ENCODE measurements at places on chromosomes 13 and 19. TPM values are rescaled to one million over a fixed set of nuclear protein-coding genes. Genes with fewer than 3 reads are reported as not detected.
A peak's percentile ranks its signal among the peaks of the same experiment; 100 is the strongest.

- no peak for DNase-seq
Measured at GRCh38 chr19:18194181-18194530, 1.1 kb downstream of the MPV17L2 start.

DNA sequence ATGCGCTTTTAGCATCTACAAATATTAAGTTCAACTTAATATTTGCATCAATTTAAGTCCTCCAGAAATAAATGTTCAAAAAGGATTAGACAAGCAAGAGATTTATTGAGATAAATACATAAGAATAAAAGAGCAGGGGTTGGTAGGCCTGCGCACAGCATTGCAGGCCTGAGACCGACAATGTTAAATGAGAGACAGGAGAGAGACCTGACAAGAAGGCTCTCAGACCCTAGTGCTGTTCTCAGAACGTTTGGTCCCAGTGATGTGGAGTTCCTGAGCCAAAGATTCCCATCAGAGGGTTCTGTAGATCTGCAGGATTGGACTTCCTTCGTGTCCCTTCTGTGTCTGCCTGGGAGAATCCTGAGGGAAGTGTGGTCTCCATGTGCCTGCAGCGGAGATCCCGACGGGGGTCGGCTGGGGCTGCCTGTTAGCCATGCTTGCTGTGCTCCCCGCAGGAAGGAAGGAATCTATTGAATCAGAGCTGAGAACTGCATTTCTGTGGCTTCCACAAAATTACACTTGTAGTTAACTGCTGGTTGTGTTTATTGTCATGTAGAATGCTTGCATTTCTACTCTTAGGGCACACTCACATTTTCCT, 369.9 kb upstream of the SLC10A2 start:
- no peak for DNase-seq

DNA sequence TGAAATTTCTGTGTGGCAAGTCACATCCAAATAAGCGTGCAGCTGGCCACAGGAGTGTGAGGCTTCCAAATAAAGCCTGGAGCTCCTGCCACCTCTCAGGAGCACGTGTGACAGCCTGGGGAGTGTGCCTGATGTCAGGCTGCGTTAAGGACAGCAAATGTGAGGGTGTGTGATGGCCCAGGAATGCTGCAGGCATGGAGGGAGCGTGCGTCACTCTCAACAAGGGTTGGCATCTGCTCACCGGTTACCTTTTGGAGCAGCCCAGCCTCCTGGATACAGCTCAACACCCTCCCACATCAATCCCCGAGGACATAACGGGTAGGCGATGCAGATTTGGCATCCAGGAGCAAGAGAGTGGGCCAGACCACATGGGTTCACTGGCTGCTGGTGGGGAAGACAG, 19.0 kb downstream of the NUMBL start:
- no peak for DNase-seq

DNA sequence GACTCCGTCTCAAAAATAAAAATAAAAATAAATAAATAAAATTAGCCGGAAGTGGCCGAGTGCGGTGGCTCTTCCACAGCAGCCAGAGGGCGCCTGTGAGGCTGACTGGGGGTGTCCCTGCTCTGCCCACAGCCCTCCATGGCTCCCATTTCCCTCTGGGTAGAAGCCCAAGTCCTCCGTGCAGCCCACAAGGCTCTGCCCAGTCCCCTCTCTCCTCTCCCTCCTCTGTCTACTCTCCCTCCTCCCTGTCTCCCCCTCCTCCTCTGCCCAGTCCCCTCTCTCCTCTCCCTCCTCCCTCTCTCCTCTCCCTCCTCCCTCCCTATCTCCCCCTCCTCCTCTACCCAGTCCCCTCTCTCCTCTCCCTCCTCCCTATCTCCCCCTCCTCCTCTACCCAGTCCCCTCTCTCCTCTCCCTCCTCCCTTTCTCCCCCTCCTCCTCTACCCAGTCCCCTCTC, 20.4 kb downstream of the MISP start:
- peak; percentile 63 for DNase-seq

- no peak for DNase-seq
Measured at GRCh38 chr13:91397595-91397994, 826 bp upstream of the GPC5 start.

The SYCN gene
- total RNA-seq: not detected

Measured in HepG2 (cell line).